Airway epithelial cell (primary cell): ENCODE measurements at places on chromosomes 16 and 17. TPM values are rescaled to one million over a fixed set of nuclear protein-coding genes. Genes with fewer than 3 reads are reported as not detected.

Gene BTBD17
- not detected in 2 replicates for total RNA-seq

Gene SPATA22
- total RNA-seq = not detected in 2 replicates

Gene XYLT1
- total RNA-seq = 0.14 and 0.28 TPM in 2 replicates

Gene TNRC6A
- 8.4 and 46.1 TPM in 2 replicates for total RNA-seq

Gene SLC26A11
- 3.8 and 3.9 TPM in 2 replicates for total RNA-seq

Gene KCNJ12
- total RNA-seq = 0.07 TPM in 1 of 2 replicates, not detected in the other

Gene MT4
- total RNA-seq = not detected in 2 replicates

Gene MRPL28
- total RNA-seq = 171 and 215 TPM in 2 replicates

Gene HASPIN
- 6.1 and 7.6 TPM in 2 replicates for total RNA-seq

Gene DNAAF8
- total RNA-seq = not detected in 2 replicates

Gene PRAC2
- total RNA-seq = not detected in 2 replicates

Gene MTSS2
- 118 and 122 TPM in 2 replicates for total RNA-seq

Gene REXO5
- total RNA-seq = 4.2 and 9.8 TPM in 2 replicates

Gene TNFSF12
- total RNA-seq = 4.2 and 10.8 TPM in 2 replicates

Gene KRT17
- total RNA-seq = 20,831 and 21,525 TPM in 2 replicates

Gene RIPOR1
- 22.9 and 30.5 TPM in 2 replicates for total RNA-seq

Gene CD19
- total RNA-seq = not detected in 2 replicates

Gene RNF135
- total RNA-seq = 13.7 and 15.7 TPM in 2 replicates
